ENCODE measurements at places on chromosomes 2 and 18.

DNA sequence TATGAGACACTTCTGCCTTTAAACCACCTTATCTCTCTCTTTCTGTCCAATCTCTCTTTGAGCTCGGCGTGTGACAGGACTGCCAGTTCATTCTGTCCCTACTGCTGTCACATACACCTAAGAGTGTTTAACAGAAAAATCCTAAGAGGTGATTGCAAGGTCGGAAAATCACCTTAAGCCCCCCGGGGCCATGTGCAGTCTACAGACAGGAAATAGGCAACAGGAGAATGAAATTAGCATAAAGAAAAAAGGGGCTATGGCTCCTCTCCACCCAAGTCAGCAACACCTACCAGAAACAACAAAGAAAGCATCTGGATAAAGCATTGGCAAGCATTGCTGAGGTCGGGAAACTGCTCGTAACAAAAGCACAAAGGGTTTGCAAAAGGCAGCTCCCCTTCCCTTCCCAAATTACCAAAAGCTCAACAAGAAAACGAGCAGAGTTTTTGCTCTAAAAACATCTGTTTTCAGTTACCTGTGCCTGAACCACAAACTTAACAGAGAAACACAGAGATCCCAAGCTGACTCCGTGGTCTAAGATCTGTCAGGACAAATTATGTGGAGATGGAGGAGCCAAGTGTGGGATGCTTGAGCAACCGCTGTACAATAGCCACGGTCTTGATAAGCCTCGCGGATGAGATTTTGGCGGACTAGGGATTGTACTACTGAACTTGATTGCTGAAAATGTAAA, 30.4 kb downstream of the ANKRD44 start:
- no peak for DNase-seq

DNA sequence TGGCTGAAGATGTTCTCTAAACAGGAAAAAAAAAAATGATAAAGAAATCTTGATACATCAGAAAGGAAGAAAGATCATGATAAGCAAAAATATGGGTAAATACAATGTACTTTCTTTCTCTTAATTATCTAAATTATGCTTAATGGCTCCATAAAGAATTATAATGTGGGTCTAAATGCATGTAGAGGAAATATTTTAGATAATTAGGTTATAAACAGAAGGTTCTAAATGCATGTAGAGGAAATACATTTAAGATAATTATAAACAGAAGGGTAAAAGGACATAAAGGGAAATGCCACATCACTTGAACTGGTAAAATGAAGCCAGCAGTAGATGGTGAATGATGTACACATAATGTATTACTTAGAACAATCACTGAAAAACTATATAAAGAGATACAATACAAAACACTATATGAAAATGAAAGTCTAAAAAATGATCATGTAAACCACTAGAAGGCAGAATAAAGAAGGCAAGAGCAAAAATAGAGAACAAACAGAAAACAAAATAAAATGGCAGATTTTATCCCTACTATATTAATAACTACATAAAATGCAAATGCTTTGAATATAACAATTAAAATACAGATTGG, 308.4 kb upstream of the CDH2 start:
- no peak for DNase-seq

- peak; percentile 81 for DNase-seq
Measured at GRCh38 chr2:127064642-127065250, 42.2 kb downstream of the BIN1 start.

DNA sequence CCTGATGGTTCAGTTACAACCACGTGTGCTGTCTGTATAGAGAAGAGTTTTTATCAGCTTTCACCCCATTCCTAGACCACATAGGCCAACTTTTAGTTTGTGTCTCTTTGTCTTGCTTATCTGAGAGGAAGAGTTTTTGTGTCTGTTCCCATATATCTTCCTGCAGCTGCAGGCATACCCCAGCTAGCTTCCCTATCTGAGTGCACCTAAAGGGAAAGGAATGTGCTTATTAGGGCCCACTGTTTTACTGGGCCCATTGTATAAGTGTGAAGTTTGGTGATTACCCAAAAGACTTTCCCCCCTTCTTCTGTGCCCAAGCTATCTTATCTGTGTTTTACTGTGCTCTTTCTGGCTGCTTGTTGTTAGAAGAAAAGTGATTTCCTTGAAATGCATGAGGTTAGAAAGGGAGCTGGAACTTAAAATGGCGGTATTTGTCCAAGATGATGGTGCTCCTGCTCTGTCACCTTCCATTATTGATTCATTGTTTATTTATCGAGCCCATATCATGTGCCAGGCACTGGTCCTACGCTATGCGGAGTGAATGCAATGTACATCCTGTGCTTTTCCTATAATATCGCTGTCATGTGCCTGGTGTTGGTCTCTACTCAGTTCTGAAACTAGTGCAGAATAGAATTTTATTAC, 57.2 kb downstream of the NYAP2 start:
- no peak for DNase-seq

DNA sequence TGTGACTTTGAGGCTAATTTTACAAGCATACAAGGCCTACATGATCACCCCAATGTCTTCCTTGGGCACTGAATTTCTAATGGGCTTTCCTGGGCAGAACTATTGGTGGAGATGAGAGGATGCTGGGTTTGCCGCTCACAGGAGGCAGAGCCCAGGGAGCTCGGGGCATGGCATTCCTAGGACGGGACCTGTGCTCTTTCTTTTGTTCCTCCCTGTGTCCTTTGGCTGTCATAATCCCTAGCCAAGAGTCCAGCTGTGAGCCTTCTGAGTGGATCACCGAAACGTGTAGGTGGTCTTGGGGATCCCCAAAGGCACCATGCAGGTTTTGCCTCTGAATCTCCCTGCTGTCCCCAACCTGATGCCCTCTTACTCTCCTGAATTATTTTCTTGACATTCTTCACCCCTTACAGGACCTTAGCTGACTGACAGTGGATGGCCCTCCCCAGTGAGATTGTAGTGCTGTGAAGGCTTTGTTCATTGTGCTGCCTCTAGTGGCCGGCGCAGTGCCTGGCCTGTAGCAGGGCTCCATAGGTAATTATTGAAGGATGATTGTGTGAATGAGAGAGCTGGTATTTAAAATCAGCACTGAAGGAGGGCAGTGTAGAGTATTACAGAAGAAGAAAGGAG, 221.9 kb downstream of the ZNF407 start:
- no peak for DNase-seq

GRCh38 chr18:77131652-77132368, 773 bp downstream of the MBP start:
- peak; percentile 62 for DNase-seq

DNA sequence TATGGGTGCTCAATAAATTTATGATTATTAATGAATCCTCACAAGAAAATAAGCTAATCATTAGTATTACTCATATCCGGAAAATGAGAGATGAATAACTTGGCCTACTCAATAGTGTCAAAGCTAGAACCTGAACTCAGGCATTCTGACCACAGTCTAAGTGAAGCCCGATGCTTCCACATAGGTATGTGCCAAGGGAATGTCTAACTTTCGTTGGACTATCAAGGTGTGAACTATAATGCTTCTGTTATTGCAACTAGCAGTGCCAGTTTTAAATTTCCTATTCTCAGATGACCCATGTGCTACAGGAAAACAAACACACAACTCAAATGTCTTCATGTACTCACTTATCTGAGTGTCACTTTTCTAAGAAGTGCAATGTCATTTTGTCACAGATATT, 1.8 kb downstream of the BARD1 start:
- DNase-seq, result no peak

- no peak for DNase-seq
Measured at GRCh38 chr2:68060652-68061051, 2.2 kb downstream of the C1D start.

GRCh38 chr2:132951008-132951714, 281.2 kb upstream of the LYPD1 start:
- DNase-seq, result no peak

GRCh38 chr18:23921716-23922285, 92.8 kb upstream of the TTC39C start:
- no peak for DNase-seq

- DNase-seq, result no peak
Measured at GRCh38 chr18:24486684-24487083, 26.2 kb downstream of the HRH4 start.

DNA sequence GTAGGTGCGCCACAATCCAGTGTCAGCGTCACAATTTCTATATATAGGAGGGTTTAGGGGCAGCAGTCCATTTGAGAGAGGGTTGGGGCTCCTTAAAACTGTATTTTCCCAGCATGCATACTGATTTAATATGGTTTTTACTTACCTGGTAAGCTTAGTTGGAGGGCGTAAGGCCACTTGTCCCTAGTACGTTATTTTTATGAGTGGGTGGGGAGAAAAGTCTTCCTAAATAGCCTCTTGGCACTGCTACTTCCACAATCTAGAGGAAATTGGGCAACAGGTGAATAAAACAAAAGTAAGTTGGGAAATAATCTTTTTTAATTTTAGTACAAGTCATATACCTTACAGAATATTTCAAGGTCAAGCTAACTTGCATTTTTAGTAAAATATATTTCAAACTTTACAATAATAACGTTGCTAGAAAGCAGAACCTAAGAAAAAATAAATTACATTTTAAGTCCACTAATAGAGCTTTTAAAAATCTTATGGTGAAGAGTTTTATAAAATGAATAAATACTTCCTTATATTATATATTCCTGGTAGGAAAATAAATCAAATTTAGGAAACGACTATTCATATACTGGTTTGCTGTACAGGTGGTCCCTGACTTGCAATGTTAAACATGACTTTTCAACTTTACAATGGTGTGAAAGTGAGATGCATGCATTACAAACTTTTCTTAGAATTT, 20.9 kb downstream of the DHRS9 start:
- DNase-seq, result no peak

DNA sequence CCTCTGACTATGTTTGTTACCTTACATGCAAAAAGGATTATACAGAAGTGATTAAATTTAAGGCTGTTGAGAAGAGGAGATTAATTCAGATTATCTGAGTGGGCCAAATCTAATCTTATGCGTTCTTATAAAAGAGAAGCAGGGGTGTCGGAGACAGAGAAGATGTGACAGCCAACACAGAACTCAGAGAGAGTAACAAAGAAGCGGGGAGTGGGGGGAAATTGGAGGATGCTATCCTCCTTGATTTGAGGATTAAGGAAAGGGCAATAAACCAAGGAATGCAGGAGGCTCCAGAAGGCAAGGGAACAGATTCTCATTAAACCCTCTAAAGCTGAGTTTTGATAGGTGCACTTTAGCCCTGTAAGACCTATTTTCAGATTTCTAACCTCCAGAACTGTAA, 291.3 kb upstream of the REG3G start:
- DNase-seq, result no peak

GRCh38 chr2:68465081-68465916, 1.8 kb downstream of the FBXO48 start:
- no peak for DNase-seq

DNA sequence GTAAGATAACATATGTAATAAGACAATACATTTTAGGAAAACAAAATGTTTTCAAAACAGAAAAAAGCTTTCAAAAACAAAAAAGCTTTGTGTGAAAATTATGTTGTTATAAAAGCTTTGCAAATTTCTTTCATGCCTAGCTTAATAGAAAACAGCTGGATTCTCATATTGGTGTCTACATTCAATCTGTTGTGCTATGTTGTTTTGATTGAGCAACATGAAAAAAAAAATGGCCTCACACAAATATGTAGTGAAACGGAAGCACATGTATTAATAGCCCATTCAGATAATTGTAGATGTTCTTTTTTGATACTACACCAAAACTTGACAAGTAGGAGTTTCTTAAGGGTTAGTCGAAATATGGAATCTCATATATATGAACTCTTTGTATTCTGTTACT, 197.5 kb downstream of the ZEB2 start:
- no peak for DNase-seq

DNA sequence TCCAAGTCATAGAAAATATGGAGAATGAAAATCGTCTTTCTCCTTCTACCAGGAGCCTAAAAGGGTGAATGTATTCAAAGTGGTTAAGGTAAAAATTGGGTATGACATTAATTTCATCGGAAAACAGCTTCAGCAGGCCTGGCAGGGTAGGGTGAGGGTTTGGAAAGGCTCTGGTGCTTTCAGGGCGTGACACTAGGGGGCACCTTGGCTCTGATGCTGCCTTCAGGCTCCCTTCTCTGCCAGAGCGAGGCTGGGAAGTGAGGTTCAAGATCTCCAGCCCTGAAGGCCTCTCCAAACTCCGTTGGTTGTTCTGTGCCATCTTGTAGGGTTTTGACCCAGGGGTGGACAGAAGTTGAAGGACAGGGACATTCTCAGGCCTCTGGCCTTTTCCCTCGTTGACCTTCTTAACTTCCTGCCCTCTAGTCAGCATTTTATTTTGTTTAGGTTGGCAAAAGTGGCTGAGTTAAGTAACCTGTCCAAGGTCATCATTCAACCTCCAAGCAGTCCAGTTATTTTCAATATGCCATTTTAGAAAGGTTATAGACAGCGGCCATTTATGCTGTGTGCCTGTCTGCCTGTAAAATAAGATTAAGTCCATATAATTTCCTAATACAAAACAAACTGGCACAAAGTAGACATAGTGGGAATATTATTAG, 40.3 kb downstream of the EML6 start:
- peak; percentile 21 for DNase-seq

GRCh38 chr2:241191081-241191480, 2.6 kb downstream of the ANO7 start:
- DNase-seq, result no peak

GRCh38 chr2:232563580-232563979, 13.1 kb downstream of the EIF4E2 start:
- no peak for DNase-seq

- no peak for DNase-seq
Measured at GRCh38 chr2:225693259-225693658, 293.7 kb downstream of the NYAP2 start.

DNA sequence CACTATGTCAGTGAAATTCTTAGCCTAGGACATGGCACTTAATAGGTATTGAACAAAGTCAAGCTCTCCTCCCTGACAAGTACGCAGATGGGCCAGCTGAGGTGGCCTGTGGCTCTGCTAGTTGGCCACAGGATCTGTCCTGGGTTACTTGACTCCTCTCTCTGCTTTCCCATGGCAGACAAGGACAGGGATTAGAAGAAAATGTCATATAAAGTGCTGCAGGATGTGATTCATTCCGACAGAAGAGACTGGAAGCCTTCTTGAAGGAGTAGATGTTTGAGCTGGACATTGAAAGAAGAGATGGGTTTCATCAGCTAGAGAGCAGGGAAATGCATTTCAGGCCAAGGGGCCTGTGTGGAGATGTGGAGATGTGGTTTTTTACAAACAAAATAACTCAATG, 46.7 kb downstream of the SMAD7 start:
- DNase-seq, result no peak

- no peak for DNase-seq
Measured at GRCh38 chr2:10370390-10370789, 67.7 kb downstream of the HPCAL1 start.

GRCh38 chr2:141162314-141162713, 968.5 kb downstream of the LRP1B start:
- DNase-seq, result no peak

Measured in testis (tissue), 5 donors.